ENCODE measurements at places on chromosomes 7 and 10.

DNA sequence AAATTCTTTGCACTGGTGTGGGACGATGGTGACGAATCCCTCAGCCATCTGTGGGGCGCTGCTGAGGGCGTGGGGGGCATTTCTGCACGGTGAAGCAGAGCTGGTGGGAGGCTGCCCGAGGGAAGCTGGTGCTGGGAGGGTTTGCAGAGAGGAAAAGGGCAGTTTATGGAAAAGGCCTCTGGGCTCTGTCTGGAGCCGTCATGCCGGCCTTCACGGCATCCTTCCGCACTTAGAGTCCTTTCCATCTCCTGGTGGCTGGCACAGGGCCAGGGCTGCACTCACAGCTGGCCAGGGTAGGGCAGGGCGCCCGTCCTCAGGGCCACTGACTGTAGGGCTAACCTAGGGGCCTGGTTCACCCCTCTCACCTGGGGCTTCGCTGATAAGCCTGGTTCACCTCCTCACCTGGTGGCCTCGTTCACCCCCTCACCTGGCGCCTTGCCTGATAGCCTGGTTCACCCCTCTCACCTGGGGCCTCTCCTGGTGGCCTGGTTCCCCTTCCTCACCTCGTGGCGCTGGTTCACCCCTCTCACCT lies 598 bp upstream of the AMZ1 start:
- DNase-seq = no peak

DNA sequence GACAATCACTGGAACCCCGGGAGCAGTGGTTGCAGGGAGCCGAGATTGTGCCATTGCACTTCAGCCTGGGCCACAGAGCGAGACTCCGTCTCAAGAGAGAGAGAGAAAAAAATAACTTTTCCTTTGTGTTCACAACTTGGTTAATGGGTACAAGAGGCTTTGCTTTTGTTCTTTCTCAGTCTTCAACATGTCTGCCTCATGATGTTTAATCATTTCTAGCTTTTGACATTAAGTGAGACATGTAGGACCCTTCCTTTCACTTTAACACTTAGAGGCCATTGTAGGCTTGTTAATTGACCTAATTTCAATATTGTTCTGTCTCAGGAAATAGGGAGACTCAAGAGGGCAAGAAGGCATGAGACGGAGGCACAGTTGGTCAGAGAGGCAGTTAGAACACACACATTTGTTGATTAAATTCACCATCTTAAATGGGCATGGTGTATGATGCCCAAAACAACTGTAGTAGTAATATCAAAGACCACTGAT lies 9.3 kb upstream of the CRCP start:
- DNase-seq = no peak

- DNase-seq = no peak
Measured at GRCh38 chr7:105241198-105241597, 147.5 kb downstream of the SRPK2 start.

- DNase-seq = no peak
Measured at GRCh38 chr7:1596181-1597043, 26.6 kb upstream of the PSMG3 start.

DNA sequence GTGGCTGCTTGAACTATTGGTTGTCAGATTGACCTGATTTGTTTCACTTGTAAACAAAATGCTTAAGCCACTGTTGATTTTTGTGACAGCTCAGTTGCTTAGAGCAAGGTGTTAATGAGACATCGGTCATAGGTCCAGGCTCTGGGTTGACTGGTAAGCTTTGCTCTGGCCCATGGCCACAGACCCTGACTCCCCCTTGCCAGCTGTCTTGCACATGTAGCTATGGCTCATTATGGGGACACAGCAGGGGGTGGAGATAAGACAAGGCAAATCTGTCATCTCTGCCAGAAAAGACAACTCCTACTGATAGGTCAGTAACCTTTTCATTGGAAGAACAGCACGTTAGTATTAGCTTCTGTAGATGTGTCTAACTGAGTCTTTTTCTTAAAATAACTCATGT lies 95.3 kb downstream of the KAT6B start:
- DNase-seq = no peak

GRCh38 chr10:92479547-92479946 lies 94.3 kb downstream of the IDE start:
- no peak for DNase-seq

DNA sequence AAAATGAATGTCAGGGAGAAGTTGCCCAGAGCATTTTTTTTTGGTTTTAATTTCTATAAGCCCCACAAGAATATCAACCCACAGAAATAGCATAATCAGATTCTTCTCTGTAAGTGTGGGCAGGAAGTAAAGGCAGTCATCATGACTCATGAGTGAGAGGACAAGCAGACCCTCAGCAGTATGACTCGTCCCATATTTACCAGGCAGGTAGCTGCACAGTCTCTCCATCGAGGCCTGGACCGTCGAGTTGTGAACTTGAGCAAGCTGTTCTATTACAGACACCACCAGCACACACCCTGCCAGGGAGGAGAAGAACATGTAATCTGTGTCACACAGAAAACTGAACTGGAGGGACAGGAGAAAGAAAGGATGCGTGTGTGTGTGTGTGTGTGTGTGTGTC lies 37.8 kb downstream of the AOAH start:
- DNase-seq = no peak

DNA sequence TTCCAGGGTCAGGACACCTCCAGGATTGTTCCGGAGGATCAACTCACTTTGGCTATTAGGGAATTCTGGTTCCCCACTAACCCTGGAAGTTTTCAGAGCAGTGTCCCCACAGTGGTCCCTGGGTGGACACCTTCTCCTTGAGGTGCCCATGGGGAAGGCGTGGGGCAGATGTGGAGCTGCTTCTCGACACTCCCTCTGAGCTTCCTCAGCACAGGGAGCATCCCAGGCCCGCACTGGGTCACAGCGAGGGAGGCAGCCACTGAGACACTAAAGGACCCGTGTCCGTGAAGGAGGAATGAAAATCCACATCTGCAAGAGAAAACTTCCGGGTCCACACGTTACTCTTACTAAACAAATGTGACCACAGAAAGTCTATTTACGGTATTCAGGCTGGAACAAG lies 48.2 kb upstream of the MNX1 start:
- no peak for DNase-seq

GRCh38 chr7:14687777-14688176 lies 214.8 kb downstream of the DGKB start:
- DNase-seq = no peak

DNA sequence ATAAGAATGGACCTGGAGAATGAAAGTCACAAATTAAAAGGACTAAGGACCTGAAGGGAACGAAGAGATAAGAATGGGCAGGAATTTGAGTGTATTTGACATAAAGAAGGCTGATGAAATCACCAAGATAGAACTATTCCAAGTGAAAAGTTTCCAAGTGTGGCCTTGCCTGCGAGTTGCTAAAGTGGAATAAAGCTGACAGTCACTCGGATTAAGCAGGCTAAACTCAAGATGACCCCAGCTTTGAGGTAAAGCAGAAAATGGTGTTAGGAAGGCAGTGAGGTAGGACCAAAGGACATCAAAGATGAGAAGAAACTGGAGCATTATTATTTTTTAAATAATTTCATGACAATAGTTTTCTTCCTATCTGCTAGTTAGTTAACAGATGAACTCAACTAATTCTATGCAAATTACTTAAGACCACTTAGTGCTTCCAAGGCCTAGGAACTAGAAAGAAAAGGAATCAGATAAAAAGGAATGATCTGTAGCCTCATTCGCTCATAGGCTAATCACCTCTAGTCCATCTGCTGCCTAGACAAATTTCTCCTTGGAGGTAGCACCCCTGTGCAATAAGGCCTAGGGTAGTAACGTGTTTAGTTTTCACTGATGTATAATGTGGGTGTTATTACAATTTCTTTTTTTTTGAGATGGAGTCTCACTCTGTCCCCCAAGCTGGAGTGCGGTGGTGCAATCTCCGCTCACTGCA lies 34.5 kb downstream of the EZH2 start:
- no peak for DNase-seq

DNA sequence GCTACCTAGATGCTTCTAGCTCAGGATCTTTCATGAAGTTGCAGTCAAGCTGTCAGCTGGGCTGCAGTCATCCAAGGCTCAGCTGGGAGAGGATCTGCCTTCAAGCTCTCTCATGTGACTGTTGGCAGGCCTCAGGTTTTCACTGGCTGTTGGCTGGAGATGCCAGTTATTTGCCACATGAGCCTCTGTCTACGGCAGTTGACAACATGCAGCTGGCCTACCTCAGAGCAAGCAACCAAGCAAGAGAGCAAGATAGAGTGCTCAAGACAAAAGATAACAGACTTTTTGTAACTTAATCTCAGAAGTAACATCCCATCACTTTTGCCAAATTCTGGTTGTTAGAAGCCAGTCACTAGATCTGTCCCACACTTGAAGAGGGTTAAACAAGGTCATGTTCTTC lies 125.8 kb downstream of the TPST1 start:
- no peak for DNase-seq

DNA sequence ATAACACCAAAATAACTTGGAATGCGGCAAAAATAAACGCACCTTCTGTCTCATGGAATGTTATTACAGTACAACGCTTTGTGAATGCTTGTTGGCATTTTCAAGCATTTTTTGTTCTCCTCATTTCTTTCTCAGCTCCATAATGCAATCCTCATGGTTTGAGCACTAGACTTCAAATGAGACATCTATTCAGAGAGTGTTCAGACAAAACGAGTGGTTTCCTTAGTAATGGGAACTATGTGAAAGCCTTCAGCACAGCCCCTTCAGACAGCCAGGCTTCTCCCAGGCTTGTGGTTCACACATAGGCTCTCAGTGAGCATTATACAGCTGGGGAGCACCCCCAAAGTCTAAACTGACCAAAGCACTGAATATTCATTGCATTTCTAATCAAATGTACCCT lies 8.6 kb upstream of the LRRN3 start:
- DNase-seq = no peak

DNA sequence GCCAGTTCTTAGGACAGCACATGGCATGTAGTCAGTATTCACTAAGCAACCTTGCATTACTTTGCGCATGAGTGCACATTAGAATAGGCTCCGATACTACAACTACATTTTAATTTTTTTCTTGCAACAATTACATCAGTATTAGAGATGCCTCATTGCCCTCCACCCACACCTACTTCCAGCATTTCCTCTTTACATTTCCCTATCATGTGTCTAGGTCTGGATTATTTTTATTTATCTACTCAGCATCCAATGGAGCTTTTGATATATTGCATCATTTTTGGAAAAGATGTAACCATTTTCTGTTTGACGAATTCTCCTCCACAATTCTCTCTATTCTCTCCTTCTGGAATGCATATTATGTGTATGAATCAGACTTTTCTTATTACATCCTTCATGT lies 258.2 kb upstream of the GLI3 start:
- no peak for DNase-seq

- no peak for DNase-seq
Measured at GRCh38 chr7:124328774-124329173, 295.9 kb upstream of the TMEM229A start.

- peak; percentile 36 for DNase-seq
Measured at GRCh38 chr7:64774204-64774842, 19.9 kb upstream of the ZNF138 start.

- DNase-seq = no peak
Measured at GRCh38 chr7:106257752-106258151, 27.0 kb downstream of the NAMPT start.

- no peak for DNase-seq
Measured at GRCh38 chr10:66927971-66928770, 2.3 kb downstream of the LRRTM3 start.

DNA sequence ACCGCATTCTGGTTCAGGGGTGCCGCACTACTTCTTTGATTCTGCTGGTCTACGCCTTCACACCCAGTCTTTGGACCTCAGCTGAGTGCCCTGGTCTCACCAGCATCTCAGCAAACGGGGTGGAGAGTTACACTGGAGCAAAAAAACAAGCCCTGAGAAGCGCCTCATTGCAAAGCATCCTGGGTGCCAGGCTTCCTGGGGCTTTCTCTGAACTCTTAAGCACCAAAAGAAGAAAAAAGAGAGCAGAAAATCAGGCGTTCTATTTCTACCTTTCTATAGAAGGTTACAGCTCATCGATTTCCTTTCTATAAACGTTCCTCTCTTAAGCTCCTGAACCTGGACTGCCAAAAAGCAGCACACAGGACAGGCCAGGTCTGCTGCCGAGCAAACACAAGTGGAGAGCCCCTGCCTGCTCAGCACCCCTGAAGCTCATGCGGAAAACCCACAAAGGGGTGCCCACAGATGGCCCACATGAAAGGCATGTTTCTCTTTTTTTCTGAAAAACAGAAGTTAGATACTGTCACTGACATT lies 217.9 kb downstream of the SFMBT2 start:
- no peak for DNase-seq

DNA sequence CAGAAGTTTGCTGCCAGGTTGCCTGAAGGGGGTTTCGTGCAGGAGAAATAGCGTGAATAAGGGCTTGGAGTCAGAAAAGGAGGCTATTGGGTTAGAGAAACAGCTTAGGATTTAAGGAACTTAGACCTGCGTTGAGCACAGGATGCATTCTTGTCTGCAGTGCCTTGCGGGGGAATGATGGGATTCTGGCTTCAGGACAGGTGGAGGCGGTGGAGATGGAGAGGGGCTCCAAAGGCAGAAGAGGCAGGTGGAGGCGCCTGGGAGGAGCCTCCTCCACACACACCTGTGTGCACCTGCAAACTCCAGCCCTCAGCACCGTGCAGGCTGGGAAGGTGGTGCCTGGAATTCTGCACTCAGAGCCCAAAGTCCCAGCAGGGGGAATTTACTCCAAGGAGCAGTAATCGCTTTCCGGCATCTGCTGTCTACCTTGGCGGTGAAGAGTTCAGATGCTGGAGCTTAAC lies 1.8 kb downstream of the CLIP2 start:
- peak; percentile 10 for DNase-seq

GRCh38 chr10:4181081-4181480 lies 396.1 kb upstream of the KLF6 start:
- DNase-seq = no peak

DNA sequence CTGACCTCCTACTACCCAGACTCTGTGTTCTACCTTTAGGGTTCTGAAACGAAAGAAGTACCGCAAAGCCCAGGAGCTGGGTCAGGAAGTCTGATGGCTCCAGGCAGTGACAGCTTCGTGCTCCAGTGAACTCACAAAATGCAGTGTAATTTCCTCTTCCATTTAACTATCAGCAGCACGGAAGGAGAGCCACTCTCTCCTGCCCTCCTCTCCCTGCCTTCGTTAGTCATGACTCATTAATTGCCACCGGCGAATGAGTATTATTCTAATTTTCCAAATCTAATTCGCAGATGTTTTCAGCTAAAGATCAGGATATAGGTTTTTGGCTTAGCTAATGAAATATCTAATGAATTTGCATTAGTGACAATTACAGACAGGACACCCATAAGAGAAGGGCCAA lies 1262.0 kb downstream of the TYW1 start:
- no peak for DNase-seq

DNA sequence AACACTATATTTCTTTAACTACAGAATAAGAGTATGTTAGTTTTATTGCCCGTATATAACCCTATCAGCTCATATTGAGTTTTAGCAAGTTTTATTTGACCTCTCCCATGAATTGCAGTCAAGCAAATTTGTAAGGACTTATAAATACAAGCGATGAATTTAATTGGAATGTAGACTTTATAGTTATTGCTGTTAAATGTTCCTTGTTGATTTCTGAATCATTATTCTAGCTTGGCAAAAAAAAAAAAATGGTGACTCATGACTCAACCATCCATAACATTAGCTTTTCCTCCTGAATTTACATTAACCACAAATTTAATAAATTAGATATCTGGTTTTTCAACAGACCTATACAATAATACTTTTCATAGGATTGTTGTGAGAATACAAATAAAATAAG lies 334.0 kb upstream of the LRRTM3 start:
- DNase-seq = no peak

- no peak for DNase-seq
Measured at GRCh38 chr10:48970046-48970445, 30.4 kb upstream of the LRRC18 start.
